ENCODE measurements at places on chromosomes 5 and 9. TPM values are rescaled to one million over a fixed set of nuclear protein-coding genes. Genes with fewer than 3 reads are reported as not detected.

DNA sequence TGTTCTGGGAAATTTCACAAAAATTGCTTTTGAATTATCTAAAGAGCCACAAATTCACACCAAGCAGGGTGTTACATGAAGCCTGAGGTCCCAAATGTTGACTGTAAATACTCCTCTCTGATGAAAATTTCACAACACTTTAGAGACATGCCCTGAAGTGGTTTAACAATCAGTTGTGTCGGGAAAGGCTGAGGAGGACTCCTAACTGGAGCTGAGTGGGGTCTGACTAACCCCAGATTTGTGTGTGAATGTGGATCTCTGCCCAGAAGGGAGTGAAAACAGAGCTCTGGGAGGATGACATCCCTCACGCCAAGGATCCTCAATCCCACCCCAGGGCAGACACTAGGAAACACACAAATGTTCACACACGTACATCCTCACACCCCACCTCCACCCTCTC is 31.1 kb upstream of the GRXCR2 start:
- no peaks in the 10 kb centered on the region for H3K4me1 ChIP-seq
- no peak overlapping the region for H3K4me3 ChIP-seq
- H3K36me3 ChIP-seq: no peaks in the 10 kb centered on the region
- no peaks in the 10 kb centered on the region for H3K27me3 ChIP-seq
- peak; percentile 74 for DNase-seq
- H3K27ac ChIP-seq: no peak overlapping the region

- no peaks in the 10 kb centered on the region for H3K27me3 ChIP-seq
- no peak overlapping the region for H3K4me3 ChIP-seq
- H3K36me3 ChIP-seq: no peaks in the 10 kb centered on the region
- no peak overlapping the region for H3K27ac ChIP-seq
- DNase-seq: no peak
Observed at GRCh38 chr5:122484103-122484502, 172.1 kb downstream of the SNCAIP start.

DNA sequence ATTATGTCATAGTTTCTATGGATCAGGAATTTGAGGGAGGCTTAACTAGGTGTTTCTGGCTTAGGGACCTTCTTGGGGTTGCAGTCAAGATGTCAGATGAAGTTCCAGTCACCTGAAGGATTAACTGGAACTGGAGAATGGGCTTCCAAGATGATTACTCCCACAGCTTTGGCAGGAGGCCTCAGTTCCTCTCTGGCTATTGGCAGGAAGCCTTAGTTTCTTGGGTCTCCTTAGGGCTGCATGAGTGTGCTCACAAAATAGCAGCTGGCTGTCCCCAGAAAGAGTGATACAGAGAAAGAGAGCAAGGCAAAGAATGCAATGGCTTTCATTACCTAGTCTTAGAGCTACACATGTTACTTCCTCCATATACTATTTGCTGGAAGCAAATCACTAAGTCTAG is 138.1 kb upstream of the TLE4 start:
- H3K27me3 ChIP-seq: no peaks in the 10 kb centered on the region
- no peak overlapping the region for H3K4me3 ChIP-seq
- H3K4me1 ChIP-seq: no peaks in the 10 kb centered on the region
- no peak overlapping the region for H3K27ac ChIP-seq
- no peak for DNase-seq
- H3K36me3 ChIP-seq: no peaks in the 10 kb centered on the region

- no peak overlapping the region for H3K27ac ChIP-seq
- no peak for DNase-seq
- H3K36me3 ChIP-seq: peaks cover 34% of the 10 kb centered on the region
- H3K4me3 ChIP-seq: no peak overlapping the region
Observed at GRCh38 chr9:123083680-123084079, 50.2 kb downstream of the GPR21 start.

DNA sequence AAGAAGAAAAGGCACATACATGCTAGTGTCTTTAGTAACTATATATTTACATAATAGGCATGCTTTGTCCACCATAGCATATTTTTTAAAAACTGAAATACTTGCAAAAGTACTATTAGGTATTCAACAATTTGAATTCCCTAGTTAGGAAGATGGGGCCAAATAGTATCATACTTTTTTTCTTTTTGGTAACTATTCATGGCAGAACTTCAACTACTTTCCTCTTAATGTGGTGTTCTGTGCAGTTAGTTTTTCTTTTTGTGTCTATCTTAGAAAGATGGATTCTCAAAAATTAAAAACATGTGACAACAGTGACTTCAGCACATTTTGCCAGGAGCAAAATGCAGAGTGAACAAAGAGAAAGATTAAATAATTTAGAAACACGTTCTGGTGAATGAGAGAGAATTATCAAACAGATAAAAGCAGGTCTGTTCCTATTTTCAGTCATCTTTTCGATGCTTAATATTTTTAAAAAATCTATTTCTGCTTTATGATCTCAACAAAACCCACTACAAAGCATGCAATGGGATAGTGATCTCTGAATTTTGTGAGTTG is 341.1 kb downstream of the ARL15 start:
- H3K27me3 ChIP-seq: no peaks in the 10 kb centered on the region
- no peak overlapping the region for H3K27ac ChIP-seq
- no peak for DNase-seq
- no peak overlapping the region for H3K4me3 ChIP-seq
- no peaks in the 10 kb centered on the region for H3K36me3 ChIP-seq

DNA sequence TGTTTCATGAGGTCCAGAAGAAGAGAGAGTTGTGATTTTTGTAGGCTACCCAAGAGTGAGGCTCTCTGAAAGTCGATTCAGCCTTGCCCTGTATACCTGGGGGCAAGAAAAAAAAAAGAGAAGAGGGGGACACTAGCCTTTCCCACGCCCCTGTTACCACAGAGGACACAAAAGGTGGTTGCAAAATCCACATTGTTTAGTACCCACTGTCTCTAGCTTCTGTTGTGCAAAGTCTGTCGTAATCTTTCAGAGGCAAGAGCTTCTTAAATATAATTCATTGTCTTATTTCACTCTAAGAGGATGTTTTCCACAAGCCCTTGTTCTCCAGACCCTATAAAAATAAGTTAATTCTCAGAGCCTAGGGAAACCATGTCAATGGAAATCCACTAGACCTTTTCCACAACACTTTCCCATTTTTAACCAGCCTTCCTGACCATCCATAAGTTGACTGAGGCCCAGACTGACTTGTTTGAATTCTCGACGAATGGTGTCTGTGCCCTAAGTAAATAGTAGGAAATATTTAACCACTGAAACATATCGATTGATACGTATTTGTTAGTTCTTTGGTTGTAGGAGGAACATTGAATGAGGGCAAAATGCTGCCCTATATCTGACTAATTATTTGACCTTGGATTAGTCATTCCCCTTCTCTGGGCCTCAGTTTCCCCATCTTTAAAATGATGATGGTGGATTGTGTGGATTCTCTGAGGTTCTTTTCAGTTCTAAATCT is 182.7 kb downstream of the PAPPA start:
- no peak overlapping the region for H3K4me3 ChIP-seq
- no peaks in the 10 kb centered on the region for H3K36me3 ChIP-seq
- no peak overlapping the region for H3K27ac ChIP-seq
- H3K4me1 ChIP-seq: no peaks in the 10 kb centered on the region

DNA sequence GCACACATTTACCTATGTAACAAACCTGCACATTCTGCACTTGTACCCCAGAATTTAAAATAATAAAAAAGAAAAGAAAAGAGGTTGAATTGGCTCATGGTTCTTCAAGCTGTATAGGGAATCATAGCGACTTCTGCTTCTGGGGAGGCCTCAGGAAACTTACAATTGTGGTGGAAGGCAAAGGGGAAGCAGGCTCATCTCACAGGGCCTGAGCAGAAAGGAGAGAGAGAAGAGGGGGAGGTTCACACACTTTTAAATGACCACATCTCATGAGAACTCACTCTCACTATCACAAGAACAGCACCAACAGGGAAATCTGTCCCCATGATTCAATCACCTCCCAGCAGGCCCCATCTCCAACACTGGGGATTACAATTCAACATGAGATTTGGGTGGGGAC is 214.6 kb downstream of the CDK5RAP2 start:
- DNase-seq: no peak
- H3K4me1 ChIP-seq: no peaks in the 10 kb centered on the region
- no peak overlapping the region for H3K27ac ChIP-seq
- H3K27me3 ChIP-seq: no peaks in the 10 kb centered on the region

DNA sequence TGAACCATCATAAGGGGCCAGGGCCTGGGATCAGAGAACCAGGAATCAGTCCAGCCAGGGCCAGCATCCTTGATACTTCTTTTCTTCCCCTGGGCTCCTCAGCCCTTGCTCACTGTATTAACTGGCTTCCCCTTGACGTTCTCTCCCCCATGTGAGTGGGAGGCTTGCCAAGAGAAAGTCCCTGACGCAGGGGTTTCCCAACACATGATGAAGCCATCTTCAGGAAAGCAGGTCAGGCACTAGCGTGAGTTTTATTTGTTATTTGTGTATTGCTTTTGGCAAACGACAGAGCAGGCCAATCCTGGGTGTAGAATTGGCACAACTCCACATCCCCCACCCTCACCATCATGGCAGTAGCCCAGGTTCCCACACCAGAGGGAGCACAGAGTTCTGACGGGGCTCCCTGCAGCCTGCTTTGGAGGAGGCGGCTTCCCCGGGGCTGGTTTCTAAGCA is 165.5 kb upstream of the NFIL3 start:
- H3K4me1 ChIP-seq: no peaks in the 10 kb centered on the region
- H3K27ac ChIP-seq: no peak overlapping the region
- H3K27me3 ChIP-seq: no peaks in the 10 kb centered on the region
- no peak overlapping the region for H3K4me3 ChIP-seq
- peak; percentile 80 for DNase-seq

DNA sequence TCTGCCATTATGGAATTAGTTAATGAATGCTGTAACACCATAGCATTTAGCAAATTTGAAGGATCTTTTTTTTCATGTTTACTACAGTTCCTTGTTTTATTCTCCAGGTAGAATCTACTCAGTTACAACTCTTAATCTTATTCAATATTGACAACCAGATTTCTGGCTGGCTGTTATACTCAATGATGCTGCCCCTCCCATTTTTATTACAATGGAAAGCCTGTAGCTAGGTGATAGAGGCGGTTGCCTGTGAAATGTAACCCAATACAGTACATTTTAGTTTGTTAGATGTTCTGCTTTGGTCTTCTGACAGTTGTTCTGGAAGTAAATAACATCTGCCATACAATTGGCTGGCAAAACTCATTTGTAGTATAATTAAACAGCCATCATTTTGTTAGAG is 294.2 kb downstream of the DMRTA1 start:
- H3K4me3 ChIP-seq: no peak overlapping the region
- no peaks in the 10 kb centered on the region for H3K36me3 ChIP-seq
- H3K4me1 ChIP-seq: no peaks in the 10 kb centered on the region
- H3K27me3 ChIP-seq: no peaks in the 10 kb centered on the region

DNA sequence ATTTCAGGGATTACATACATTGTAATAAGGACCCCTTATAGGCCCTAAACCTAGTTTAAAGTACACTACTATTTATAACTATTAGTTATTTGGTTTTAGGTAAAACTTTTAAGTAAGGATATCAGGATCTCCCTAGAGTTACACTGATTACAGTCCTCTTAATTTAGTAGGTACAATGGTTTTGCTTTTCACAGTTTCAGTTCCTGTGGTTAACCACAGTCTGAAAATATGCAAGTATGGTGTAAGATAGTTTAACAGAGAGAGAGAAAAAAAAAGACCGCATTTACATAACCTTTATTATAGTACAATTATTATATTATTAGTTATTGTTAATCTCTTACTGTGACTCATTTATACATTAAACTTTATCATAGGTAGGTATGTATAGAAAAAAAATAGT is 725.3 kb upstream of the PTPRD start:
- H3K27me3 ChIP-seq: no peaks in the 10 kb centered on the region
- no peak overlapping the region for H3K4me3 ChIP-seq
- no peaks in the 10 kb centered on the region for H3K36me3 ChIP-seq
- DNase-seq: no peak
- no peaks in the 10 kb centered on the region for H3K4me1 ChIP-seq

DNA sequence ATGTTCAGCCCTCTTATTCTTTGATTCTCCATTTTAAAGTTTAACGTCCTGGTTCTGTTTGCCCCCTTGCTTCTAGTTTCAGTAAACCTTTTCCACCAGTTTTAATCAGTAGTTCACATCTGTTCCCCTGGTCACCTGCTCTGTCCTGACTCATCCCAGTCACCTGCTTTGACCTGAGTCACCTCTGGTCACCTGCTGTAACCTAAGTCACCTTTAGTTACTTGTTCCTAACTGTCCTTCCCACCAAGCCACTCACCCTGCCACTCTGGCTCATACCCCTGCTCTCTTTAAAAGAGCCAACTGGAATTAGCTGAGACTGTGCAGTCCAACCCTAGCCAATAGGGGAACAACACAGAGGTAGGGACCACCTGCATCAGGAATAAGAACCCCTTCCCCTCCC is 43.0 kb downstream of the SEMA6A start:
- H3K4me1 ChIP-seq: no peaks in the 10 kb centered on the region
- no peak overlapping the region for H3K27ac ChIP-seq
- H3K36me3 ChIP-seq: no peaks in the 10 kb centered on the region
- DNase-seq: no peak
- H3K4me3 ChIP-seq: no peak overlapping the region
- no peaks in the 10 kb centered on the region for H3K27me3 ChIP-seq

GRCh38 chr5:157603333-157604190 is 28.0 kb upstream of the ADAM19 start:
- no peak overlapping the region for H3K4me3 ChIP-seq
- H3K27me3 ChIP-seq: no peaks in the 10 kb centered on the region
- H3K36me3 ChIP-seq: no peaks in the 10 kb centered on the region
- DNase-seq: no peak

DNA sequence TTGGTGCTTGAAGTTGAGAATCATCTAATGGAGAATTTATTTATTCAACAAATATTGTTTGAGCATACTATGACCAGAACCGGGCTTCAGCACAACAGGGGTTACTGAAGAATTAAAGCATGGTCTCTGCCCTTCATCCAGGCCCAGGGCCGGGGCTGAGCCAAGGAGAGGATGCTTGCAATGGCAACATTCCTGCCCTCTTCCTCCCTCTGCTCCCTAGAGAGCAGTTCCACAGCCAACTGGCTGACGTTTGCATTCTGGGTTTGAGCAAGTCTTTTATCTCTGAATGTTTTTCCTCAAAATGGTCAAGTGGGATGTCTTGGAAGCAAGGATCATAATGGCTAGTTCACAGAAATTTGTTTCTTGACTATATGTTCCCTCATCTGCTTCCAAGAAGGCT is 80.7 kb downstream of the GLDC start:
- no peaks in the 10 kb centered on the region for H3K36me3 ChIP-seq
- DNase-seq: no peak
- no peaks in the 10 kb centered on the region for H3K27me3 ChIP-seq
- H3K27ac ChIP-seq: no peak overlapping the region
- no peaks in the 10 kb centered on the region for H3K4me1 ChIP-seq

- no peak overlapping the region for H3K4me3 ChIP-seq
- peaks cover 61% of the 10 kb centered on the region for H3K4me1 ChIP-seq
- DNase-seq: no peak
- no peak overlapping the region for H3K27ac ChIP-seq
- H3K36me3 ChIP-seq: peaks cover 49% of the 10 kb centered on the region
- no peaks in the 10 kb centered on the region for H3K27me3 ChIP-seq
Observed at GRCh38 chr5:177429248-177430040, 3.0 kb downstream of the GRK6 start.

- H3K27me3 ChIP-seq: no peaks in the 10 kb centered on the region
- H3K4me3 ChIP-seq: no peak overlapping the region
- no peak for DNase-seq
- no peaks in the 10 kb centered on the region for H3K4me1 ChIP-seq
Observed at GRCh38 chr5:10674582-10674981, 86.5 kb downstream of the DAP start.

CRB2 gene
- 0.06 TPM for total RNA-seq

PCDHB11 gene
- 1.7 TPM for total RNA-seq

NIPAL4 gene
- total RNA-seq: 2.8 TPM

NUTM2F gene
- not detected for total RNA-seq

PCDHGB4 gene
- total RNA-seq: 3.8 TPM

IQGAP2 gene
- 30.7 TPM for total RNA-seq

KIF4B gene
- total RNA-seq: not detected

C1QTNF2 gene
- total RNA-seq: 2.9 TPM

RAPGEF6 gene
- 20.7 TPM for total RNA-seq
